ENCODE measurements at places on chromosomes 3 and 15.
A peak's percentile ranks its signal among the peaks of the same experiment; 100 is the strongest.

DNA sequence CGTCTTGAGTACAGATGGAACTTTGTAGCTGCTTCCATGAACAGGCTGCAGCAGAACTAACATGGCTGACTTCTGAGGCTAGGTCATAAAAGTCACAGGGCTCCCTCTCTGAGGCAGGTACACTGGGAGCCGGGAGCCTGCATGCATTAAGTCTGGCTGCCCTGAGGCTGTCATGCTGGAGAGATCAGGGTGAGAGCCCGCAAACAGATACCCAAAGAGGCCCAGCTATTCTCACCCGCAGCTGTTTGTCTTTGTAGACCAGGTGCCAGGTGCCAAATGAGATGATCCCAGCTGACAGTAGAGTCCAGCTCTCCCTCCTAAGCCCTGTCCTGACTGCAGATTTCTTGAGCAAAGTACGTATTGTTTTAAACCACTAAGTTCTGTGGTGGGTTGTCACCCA lies 8.6 kb upstream of the SLCO3A1 start:
- DNase-seq: no peak

GRCh38 chr3:110378481-110378880 lies 693.1 kb upstream of the NECTIN3 start:
- no peak for DNase-seq

- peak; percentile 77 for DNase-seq
Observed at GRCh38 chr15:58227706-58228543, 89.7 kb downstream of the AQP9 start.

- no peak for DNase-seq
Observed at GRCh38 chr15:42080186-42080918, 14.0 kb downstream of the PLA2G4D start.

DNA sequence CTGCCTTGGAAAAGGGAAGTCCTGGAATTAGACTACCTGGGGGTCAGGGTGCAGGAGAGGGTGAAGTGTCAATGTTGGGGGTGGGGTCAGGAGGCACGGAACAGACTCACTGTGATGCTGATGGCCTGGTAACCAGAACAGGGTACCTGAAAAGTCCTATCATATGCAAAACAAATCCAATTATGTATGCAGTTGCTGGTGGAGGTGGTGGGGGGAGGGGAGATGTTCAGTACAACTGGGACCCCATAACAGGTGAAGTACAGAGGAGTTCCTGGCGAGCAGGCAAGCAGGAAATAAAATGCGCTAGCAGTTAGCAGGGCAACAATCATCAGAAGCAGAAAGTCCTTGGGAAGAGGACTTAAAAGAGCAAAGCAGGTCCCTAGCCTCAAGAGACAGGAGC lies 4.2 kb upstream of the KATNBL1 start:
- no peak for DNase-seq

All from NCI-H1436 (cell line).